ENCODE measurements at places on chromosomes 5 and 9.

GRCh38 chr5:141560151-141560550 lies 58.6 kb downstream of the DIAPH1 start:
- DNase-seq, result no peak

GRCh38 chr5:147530530-147531389 lies 20.9 kb upstream of the DPYSL3 start:
- no peak for DNase-seq

DNA sequence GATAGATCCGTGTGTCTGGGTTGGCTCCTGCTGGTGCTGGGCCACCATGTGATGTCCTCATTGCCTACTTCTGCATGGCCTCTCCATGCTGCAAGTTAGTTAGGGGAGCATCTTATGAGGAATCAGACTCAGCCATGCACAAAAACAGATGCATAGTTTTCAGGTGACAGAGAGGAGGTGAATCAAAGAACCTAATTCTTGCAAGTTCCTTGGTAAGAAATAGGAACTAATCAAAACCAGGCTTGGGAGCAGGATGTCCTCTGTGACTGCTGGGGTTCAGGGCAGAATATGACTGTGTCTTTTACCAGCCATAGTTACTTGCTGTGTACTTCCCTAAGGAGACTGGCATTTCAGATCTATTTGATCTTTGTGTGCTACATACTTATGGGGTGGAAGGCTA lies 61.6 kb downstream of the C9orf152 start:
- no peak for DNase-seq

GRCh38 chr5:177350776-177351391 lies 584 bp downstream of the LMAN2 start:
- no peak for DNase-seq

DNA sequence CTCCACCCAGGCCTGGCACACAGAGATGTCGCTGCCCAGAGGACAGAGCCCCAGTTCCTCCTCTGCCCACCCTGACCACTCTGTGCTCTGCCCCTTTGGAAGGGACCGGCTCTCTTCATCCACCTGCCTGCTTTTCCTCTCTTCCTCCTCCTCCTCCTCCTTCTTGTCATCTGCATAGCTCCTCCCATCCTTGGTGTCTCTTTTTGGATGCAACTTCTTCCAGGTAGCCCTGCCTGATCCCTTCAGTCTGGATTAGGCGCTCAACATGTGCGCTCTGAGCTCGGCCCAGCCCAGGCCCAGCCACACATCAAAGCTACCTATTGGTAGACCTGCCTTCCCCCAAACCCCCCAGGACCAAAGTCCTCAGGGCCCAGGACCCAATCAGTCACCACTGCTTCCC lies 52.6 kb upstream of the RXRA start:
- DNase-seq, result no peak

GRCh38 chr5:36691696-36692371 lies 85.4 kb downstream of the SLC1A3 start:
- no peak for DNase-seq

- no peak for DNase-seq
Observed at GRCh38 chr5:175738602-175739133, 80.8 kb downstream of the HRH2 start.

- DNase-seq, result no peak
Observed at GRCh38 chr5:110900829-110901228, 162.0 kb downstream of the SLC25A46 start.

Data from activated naive CD8-positive, alpha-beta T cell treated with anti-CD3 and anti-CD28 coated beads, Interleukin-2, amount 50 U/mL, for 16 hours (primary cell).